ENCODE measurements at places on chromosomes 5 and 9.

DNA sequence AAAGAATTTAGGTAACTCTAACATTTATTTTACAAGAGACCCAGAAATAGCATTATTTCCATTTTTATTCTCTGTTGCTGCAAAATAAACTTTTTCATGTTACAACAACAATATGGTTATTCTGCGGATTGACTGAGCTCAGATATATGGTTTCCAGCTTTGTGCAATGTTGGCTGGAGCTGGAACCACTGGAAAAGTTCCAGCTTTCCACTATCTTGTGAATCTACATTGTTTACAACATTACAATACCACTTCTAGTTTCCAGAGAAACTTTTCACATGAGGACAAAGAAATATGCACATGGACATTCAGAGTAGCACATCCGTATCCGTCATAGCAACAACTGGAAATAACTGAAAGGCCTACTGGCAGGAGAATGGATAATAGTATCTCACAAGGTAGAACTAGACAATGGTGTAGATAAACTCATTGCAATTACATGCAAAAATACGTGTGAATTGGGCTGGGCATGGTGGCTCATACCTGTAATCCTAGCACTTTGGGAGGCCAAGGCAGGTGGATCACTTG lies 436.1 kb upstream of the ADAMTS16 start:
- DNase-seq, result no peak

DNA sequence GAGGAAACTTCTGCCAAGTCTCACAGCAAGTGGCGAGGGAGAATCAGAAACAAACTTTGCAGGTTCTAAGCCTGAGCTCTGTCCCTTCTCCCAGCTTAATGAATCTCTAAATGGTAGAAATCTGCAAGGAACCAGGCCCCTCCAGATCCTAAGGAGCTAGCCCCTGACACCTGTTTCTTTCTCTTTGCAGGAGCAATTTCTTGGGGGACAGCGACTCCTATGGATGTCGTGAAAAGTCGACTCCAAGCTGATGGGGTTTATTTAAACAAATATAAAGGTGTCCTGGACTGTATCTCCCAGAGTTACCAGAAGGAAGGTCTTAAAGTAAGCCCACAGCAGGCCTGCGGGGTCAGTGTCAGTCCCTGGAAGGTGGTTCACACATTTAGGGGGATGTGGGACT lies 21.8 kb downstream of the IL9 start:
- no peak for DNase-seq

DNA sequence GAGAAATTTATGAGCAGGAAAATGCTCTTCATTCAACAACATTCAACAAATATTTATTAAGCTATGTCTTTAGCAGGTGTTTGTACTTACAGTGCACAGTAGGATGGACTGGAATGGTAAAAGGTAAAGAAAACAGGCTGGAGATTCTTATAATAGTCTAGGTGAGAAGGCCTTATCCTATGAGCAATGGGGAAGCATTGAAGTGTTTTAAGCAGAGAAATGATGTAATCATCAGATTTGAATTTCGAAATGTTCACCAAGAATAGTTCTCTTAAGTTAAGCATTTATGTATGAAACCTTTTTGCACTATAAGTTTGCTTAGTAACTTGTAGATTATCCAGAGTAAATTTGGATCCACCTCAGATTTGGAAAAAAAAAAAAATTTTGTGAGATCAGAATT lies 209.3 kb downstream of the NR3C1 start:
- DNase-seq, result no peak

GRCh38 chr5:82749461-82749820 lies 327.8 kb downstream of the TMEM167A start:
- no peak for DNase-seq

DNA sequence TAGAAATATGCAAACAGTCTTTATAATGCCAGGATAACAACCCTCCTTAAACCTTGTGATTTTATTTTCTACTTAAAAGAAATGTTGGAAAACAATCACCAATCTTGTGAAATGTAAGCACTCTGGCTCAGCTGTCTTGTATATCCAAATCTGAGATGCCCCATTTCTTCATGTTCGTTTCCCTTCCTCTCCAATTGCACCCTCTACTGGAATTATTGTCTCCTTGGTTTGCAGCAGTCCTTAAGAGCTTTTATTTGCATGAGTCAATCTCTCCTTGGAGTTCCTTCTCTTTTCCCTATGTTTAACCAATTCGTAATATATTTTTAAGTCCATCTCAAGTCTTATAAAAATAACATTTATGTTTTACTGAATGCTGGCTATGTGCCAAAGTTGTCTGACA lies 362.0 kb upstream of the CDH10 start:
- no peak for DNase-seq

DNA sequence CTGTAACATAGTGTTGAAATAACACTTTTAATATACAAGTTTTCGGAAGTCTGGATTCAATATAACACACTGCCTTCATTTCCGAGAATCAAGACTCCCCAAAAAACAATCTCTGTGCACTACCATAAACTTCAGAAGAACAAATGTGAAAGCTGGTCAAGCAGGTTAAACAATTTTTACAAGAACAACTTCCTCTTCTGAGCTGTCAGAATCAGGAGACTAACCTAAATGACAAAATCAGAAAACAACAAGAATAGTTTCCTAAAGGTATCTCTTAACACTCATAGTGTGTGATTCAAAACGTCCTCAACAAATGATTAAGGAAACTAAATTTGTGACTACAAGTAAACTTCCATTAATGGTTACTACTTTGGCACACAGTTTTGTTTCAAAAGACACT lies 11.6 kb downstream of the C9orf72 start:
- DNase-seq, result no peak

All from occipital lobe (tissue), 3 donors.